Neural crest cell (in vitro differentiated cells): ENCODE measurements at places on chromosomes 12 and 14. TPM values are rescaled to one million over a fixed set of nuclear protein-coding genes. Genes with fewer than 3 reads are reported as not detected.

DNA sequence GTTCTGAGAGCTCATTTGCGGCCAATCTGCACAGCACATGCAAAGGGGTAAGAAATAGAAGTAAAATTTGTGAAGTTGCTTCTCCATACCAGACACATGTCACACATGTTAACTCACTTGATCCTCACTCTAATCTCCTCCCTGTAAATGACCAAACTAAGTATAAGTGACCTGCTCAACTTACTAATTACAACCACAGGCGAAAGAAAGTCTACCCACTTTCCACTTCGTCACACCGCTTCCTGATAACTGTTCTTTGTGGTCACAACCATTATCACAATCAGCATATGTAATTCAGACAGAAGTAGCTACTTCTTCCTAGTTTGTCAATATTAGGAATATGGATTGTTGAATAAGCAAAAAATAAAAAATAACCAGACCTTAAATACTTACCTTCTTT is 293.7 kb upstream of the CLEC14A start:
- peaks cover 12% of the 10 kb centered on the region for H3K4me1 ChIP-seq
- H3K36me3 ChIP-seq, result no peaks in the 10 kb centered on the region
- H3K4me3 ChIP-seq, result no peak overlapping the region
- H3K27ac ChIP-seq, result no peak overlapping the region

DNA sequence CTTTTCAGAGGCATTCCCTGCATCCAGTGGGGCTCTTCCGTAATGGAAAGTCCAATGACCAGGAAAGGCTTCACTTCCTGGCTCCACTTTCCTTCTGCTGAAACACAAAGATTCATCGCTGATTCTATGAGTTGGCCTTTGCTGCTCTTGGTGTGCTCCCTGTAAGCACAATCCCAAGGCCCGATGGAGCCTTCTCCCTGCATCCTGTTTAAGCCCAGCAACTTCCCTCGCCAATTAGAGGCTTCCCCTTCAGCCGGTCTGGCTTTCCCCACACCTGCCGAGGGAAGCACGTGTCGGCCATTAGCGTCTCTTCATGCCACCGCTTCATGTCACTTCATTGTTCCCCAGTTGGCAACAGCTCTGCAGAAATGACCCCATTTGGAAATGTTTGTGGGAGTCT is 693.9 kb downstream of the MED13L start:
- H3K4me1 ChIP-seq, result no peaks in the 10 kb centered on the region
- no peaks in the 10 kb centered on the region for H3K36me3 ChIP-seq
- DNase-seq, result no peak
- peaks cover 28% of the 10 kb centered on the region for H3K27me3 ChIP-seq

Gene CBLN3
- 0.86 and 1.0 TPM in 2 replicates for total RNA-seq

Gene ART4
- total RNA-seq, result not detected in 2 replicates

Gene NDRG2
- total RNA-seq, result 13.7 and 17.4 TPM in 2 replicates

Gene SLC38A4
- 0.16 TPM in 1 of 2 replicates, not detected in the other for total RNA-seq
